ENCODE measurements at places on chromosomes 16 and 17.
A peak's percentile ranks its signal among the peaks of the same experiment; 100 is the strongest.

GRCh38 chr16:53457670-53458069 lies 23.4 kb downstream of the RBL2 start:
- DNase-seq = peak; percentile 81

- no peak for DNase-seq
Observed at GRCh38 chr16:88570691-88571092, 489 bp downstream of the ZC3H18 start.

DNA sequence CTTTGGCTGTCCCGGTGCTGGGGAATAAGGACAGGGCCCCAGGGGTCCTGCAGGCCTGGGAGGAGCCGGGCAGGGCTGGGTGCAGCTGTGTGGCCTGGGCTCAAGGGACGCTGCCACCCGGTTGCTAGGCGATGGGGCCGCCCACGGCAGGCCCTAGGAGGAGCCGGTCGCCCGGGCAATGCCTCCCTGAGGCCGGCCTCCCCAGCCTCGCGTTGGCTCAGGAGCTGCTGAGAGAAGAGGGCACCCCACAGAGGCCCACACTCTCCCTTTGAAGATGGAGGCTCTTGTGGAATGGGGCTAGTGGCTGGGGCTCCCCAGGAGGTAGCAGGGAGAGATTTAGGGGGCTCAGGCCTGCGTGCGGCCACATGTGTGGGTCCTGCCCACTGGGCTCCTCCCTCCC lies at the start of gene CIBAR2:
CIBAR2 (minus strand) TSS at position 109 of the 400 bp plus-strand sequence. CDS start 120 bp downstream, outside the sequence.
- no peak for DNase-seq

DNA sequence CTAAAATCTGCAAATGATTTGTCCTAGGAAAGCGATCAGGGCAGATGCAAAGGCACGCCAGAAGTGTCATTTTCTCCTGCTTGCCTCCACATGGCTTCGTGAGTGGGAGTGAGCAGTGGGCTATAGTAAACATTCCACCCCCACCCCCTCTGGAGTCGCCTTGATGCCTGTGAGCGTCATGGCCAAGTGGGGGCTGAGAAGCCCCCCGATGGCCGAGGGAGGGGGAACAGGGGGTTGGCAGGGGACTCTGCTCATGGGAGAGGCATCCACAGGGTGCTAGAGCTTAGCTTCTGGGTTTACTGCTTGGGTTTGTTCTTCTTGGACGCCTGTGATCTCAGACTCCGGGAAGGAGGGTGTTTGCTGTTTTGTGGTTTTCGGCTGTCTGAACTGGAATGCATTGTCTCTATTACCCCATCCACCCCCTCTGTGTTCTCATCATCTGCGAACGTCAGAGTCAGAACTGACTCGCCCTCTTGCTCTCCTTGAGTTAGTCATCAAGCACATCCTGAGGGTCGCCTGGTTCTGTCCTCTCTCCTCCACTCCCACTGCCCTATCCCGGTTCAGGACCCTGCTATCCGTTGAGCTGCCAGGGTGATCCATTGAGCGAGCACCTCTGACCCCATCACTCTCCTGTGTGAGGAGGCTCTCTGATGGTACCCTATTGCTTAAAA lies 15.4 kb downstream of the TNS4 start:
- DNase-seq = peak; percentile 98

GRCh38 chr16:28267356-28267755 lies 25.0 kb upstream of the SBK1 start:
- DNase-seq = no peak
